ENCODE measurements at places on chromosomes 4 and X. TPM values are rescaled to one million over a fixed set of nuclear protein-coding genes. Genes with fewer than 3 reads are reported as not detected.

DCK gene
- total RNA-seq, result 32.6 TPM

DNA sequence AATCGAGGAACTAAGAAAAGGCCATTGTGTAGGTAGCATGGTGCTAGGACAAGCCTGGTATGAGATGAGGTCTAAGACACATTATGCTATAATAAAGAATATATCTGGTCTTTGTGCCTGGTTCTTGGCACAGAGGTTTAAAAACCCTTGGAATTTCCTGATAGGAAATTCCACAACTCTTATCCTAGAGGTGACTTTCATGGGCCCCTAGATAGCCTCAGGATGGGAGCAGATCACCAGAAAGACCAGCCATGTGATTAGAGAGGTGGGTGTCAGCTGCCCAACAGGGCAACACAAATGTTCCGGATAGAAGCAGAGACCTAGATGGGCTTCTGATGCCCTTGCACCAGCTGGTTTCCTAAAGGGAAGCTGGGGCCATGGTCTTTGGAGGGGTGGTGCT, 107.2 kb downstream of the SCD5 start:
- no peak for DNase-seq

NSD2 gene
- 40.3 TPM for total RNA-seq

- no peak for DNase-seq
Measured at GRCh38 chrX:21955403-21956189, 15.1 kb downstream of the SMS start.

GRCh38 chr4:87465739-87466366, 43.5 kb downstream of the NUDT9 start:
- no peak for DNase-seq

SH2D1A gene
- not detected for total RNA-seq

GRCh38 chr4:37066159-37066558, 178.4 kb upstream of the NWD2 start:
- DNase-seq, result no peak

RTL9 gene
- not detected for total RNA-seq

GRCh38 chr4:17230727-17231126, 281.2 kb downstream of the QDPR start:
- DNase-seq, result no peak

DNA sequence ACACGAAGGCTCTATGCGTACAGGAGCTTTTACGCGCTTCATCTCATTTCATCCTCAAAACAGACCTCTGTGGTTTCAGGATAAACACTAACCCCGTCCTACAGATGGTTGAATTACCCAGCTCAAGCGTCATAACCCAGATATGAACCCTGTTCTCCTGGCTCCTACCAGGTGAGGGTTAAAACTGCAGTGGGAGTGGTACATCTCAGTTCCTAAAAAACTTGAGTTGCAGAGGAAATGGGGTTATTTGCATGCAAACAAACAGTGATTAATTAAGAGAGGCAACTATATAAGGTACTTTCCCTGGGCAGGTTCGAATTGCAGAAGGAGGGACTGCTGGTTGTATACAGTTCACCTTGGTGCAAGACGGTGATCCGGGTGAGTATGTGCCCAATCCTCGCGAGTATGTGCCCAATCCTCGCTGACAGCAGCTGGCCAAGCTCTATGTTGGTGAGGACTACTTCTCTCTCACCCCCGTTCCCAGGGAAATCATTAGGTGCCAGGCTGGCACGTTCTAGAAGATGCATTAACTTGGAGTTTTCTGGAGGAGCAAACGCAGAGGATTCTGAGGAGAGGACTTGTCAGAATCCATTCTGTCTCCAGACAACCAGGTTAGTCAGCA, 72.6 kb downstream of the FHDC1 start:
- no peak for DNase-seq

DNA sequence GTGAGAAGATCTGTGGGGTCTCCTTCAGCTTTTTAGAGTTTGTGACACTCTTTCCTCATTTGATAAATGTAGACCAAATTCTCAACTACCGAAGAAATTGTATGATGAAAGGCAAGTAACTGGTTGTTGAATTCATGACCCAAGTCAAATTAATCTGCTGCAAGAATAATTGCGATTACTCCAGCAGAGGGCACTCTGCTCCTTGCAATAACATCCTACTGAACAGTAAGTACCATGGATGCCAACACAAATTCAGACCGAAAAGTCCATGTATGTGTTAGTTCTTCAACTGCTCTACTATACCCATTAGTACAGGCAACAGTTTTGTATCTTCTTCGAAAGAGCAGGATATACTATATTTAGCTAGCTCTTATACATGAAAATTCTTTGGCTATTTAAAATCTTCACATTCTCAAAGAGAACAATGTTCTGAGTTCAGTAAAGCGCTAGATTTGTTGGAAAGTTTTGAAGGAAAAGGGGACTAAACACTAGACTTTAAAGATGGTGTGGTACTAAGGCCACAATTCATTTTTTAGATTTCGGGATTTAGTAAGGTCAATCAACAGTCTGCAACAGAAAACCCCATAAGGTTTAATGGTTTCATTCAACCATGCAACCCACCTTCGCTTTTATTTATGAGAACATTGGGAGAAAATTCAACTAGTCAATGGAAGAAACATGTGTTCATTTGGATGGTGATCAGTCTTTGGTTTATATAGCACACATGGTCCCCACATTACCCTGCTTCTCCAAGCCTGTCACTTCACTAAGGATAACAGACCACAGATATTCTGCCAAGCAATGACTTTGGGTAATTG, 105.4 kb upstream of the TBC1D9 start:
- no peak for DNase-seq

GRCh38 chr4:55733932-55734331, 85.7 kb upstream of the EXOC1L start:
- DNase-seq, result no peak

FAM47A gene
- total RNA-seq, result not detected

DCAF8L2 gene
- total RNA-seq, result not detected

DSPP gene
- total RNA-seq, result not detected

PDLIM3 gene
- not detected for total RNA-seq

SOWAHB gene
- not detected for total RNA-seq

- no peak for DNase-seq
Measured at GRCh38 chr4:27973056-27973455, 1112.4 kb downstream of the STIM2 start.

GRCh38 chrX:34654696-34655490, 2.2 kb downstream of the TMEM47 start:
- DNase-seq, result no peak

GRCh38 chr4:52200339-52200725, 149.2 kb downstream of the SPATA18 start:
- DNase-seq, result no peak

- no peak for DNase-seq
Measured at GRCh38 chrX:17718649-17719165, 18.6 kb upstream of the SCML1 start.

DNA sequence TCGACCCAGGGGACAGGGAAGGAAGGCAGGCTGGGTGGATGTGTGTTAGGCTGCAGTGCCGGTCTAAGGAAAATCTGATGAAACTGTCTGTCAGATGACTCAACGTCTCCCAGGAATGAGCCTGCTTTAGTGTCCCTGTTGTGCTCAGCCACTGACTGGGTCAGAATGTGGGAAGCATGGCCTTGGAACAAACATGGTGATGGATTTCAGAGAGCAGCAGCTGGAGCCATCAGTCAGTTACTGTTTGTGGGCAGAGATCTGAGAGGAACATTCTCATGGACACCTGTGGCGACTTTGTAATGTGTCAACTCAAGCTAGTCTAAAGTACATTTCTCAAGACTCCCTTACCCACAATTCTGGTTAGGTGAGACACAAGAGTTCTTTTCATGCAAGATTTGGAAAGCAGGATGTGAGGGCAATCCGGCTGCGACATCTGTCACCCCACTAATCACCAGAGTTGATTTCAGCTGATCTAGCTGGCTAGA, 63.2 kb downstream of the ANAPC10 start:
- no peak for DNase-seq

DNA sequence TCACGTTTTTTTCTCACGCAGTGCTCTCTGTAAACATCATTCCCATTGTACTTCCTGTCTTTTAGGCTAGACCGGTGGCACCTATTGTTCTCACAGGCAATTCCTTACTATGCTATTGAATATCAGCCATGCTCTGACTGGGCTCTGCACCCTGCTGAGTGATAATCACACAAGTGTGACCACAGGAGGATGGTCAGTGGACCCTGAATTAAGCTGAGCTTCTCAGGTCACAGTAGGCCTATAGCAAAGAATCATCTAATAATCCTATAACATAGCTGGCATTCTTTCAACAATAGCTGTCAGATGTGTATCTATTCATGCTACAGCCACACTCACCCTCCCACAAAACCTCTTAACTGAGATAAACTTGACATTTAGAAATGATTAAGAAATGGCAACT, 2399.8 kb upstream of the TENM3 start:
- DNase-seq, result no peak

CDKL2 gene
- total RNA-seq, result not detected

- no peak for DNase-seq
Measured at GRCh38 chrX:4809571-4809970, 1096.1 kb upstream of the PRKX start.

- DNase-seq, result no peak
Measured at GRCh38 chr4:115228851-115229250, 115.4 kb upstream of the NDST4 start.

DNA sequence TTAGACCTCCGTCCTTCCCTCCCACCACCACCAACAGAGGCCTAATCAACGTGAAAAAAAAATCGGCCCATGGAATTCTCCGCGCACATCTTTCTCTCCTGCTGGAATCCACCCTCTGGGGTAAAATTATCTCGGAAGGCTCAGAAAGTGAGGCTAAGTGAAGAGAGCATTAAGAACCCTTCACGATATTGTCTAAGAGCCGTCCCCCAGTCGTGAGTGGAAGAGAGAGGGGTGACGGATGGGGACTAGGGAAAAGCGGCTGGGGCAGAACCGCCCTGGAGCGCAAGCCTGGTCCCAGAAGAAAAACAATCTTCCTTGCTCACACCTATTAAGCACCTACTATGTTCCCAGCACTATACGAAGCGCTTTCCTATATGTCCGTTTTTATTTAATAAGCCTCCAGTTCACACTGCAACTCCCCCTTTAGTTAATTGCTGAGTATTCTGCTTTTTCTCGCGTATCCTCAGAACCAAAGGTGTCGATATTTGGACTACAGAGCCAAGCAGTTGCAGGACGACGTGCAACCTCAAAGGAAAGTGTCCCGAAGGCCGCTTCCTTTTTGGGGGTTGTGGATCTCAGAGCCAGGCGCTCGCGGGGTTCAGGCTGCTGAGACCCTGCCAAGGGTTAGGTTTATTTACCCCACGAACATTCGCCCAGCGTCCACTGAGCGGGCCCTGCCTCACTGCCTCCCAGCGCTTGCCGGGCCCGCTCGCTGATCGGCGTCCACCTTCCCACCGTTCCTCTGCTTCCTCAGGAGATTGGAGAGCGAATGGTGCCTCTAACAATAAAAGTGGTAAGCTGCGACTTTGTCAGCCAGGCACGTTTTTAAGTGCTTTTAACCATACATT, 889 bp downstream of the MGARP start:
- no peak for DNase-seq

GRCh38 chr4:149211876-149212275, 603.8 kb downstream of the IQCM start:
- DNase-seq, result no peak

- no peak for DNase-seq
Measured at GRCh38 chr4:76226418-76226817, 12.8 kb upstream of the SCARB2 start.

GRCh38 chr4:148225639-148226038, 216.6 kb downstream of the NR3C2 start:
- DNase-seq, result no peak

DNA sequence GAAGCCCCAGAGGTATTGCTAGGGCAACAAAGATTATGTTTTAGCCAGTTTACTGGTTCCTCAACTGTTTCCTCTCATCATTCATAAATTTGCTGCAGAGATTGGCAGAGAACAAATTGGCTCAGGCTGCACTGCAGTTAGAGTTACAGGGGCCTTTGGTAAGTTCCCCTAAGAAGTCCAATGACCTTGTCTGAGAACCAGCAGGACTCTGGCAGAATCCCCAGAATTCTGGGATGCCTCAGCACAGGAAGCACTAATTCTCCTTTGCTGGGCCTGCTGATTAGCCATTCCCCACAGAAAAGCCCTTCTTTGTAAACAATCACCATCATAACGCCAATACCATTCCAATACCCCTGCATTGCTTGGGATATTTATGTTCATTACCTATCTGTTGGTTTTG, 151.3 kb downstream of the USP46 start:
- no peak for DNase-seq

GRCh38 chr4:184513802-184514120, 39.4 kb upstream of the IRF2 start:
- no peak for DNase-seq

SOD3 gene
- total RNA-seq, result not detected

- no peak for DNase-seq
Measured at GRCh38 chr4:86043755-86044592, 315.9 kb downstream of the MAPK10 start.

GRCh38 chr4:182578402-182578801, 335.2 kb downstream of the TENM3 start:
- no peak for DNase-seq
